ENCODE measurements at places on chromosomes 1 and 21. TPM values are rescaled to one million over a fixed set of nuclear protein-coding genes. Genes with fewer than 3 reads are reported as not detected.

Gene OR2T11
- not detected for polyA plus RNA-seq

DNA sequence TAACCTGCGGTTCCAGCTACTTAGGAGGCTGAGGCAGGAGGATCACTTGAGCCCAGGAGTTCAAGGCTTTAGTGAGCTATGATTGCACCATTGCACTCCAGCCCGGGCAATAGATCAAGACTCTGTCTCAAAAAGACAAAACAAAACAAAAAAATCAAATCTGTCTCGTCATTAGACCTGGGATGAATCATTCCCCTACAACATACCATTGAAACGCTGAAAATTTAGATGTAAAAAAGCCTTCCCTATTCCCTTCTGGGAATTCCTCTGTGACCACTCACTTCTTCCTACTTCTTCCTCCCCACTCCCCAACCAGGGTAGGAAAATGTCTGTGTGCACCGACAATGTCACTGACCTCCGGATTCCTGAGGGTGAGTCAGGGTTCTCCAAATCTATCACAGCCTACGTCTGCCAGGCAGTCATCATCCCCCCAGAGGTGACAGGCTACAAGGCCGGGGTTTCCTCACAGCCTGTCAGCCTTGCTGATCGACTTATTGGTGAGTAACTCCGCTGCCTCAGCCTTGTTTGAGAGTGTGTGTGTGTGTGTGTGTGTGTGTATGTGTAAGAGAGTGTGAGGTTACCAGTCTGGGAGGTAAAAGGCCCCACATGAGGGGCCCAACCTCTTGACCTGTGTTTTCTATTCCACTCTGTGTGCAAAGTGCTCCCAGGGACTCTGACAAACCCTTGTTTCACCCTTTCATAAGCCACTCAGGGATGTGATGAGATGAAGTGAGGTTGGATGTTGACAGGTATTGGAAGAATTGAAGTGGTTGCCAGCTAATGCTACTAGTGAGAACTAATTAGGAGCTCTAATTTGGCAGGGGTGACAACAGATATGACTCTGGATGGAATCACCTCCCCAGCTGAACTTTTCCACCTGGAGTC is 16.3 kb upstream of the SARS1 start:
- H3K27ac ChIP-seq, result no peak overlapping the region
- no peaks in the 10 kb centered on the region for H3K27me3 ChIP-seq
- no peak for DNase-seq
- H3K36me3 ChIP-seq, result no peaks in the 10 kb centered on the region
- no peaks in the 10 kb centered on the region for H3K4me1 ChIP-seq
- H3K4me3 ChIP-seq, result no peak overlapping the region

Gene SHC1
- polyA plus RNA-seq, result 22.1 TPM

Gene OTUD3
- polyA plus RNA-seq, result 1.6 TPM

DNA sequence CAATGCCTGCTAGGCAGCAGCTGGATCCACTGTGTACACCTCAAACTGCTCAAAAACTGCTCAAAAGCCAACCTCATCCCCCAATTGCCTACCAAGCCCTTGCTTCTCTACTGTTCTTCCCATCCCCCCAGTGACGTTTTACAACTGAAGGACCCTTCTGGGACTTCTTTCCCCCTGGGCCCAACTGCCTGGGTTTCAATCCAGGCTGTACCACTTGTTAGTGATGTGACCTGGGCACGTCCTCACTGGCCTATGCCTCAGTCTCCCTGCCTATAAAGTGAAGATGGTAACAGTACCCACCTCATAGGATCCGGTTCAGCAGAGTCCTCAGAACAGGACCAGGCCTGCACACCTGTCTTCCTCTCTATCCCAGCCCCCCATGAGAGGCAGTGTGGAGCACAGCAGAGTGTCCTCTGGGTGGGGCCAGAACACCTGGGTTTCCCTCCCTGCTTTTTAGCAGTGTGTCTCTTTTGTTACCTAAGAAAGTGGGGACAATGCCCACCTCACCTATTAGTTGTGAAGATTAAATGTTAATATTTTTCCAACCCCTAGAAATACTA is 1.9 kb upstream of the TEKT2 start:
- H3K4me3 ChIP-seq, result no peak overlapping the region
- no peaks in the 10 kb centered on the region for H3K4me1 ChIP-seq
- no peaks in the 10 kb centered on the region for H3K27me3 ChIP-seq
- no peak for DNase-seq
- H3K27ac ChIP-seq, result no peak overlapping the region

DNA sequence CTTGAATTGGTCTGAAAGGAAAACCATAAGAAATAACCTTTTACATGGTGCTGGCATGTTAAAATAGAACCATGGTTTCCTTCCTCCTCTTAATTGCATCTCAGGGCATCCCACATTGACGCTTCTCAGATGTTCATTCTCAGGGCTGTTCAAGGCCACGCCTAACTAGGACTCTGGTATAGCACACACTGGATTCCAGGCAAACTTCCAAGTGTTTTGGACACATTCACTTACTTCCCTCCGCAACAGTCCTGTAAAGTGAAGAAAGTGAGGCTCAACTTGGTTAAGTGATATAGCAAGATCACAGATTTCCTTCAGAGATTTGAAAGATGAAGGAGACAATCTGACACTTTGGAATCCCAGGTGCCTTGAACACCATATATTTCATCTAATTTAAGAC is 244.8 kb downstream of the DUSP10 start:
- no peaks in the 10 kb centered on the region for H3K36me3 ChIP-seq
- no peaks in the 10 kb centered on the region for H3K4me1 ChIP-seq
- no peak overlapping the region for H3K27ac ChIP-seq
- DNase-seq, result no peak
- no peak overlapping the region for H3K4me3 ChIP-seq
- no peaks in the 10 kb centered on the region for H3K27me3 ChIP-seq

Gene FAM3B
- not detected for polyA plus RNA-seq

Gene CA14
- polyA plus RNA-seq, result 0.32 TPM

Gene CELSR2
- 0.04 TPM for polyA plus RNA-seq

DNA sequence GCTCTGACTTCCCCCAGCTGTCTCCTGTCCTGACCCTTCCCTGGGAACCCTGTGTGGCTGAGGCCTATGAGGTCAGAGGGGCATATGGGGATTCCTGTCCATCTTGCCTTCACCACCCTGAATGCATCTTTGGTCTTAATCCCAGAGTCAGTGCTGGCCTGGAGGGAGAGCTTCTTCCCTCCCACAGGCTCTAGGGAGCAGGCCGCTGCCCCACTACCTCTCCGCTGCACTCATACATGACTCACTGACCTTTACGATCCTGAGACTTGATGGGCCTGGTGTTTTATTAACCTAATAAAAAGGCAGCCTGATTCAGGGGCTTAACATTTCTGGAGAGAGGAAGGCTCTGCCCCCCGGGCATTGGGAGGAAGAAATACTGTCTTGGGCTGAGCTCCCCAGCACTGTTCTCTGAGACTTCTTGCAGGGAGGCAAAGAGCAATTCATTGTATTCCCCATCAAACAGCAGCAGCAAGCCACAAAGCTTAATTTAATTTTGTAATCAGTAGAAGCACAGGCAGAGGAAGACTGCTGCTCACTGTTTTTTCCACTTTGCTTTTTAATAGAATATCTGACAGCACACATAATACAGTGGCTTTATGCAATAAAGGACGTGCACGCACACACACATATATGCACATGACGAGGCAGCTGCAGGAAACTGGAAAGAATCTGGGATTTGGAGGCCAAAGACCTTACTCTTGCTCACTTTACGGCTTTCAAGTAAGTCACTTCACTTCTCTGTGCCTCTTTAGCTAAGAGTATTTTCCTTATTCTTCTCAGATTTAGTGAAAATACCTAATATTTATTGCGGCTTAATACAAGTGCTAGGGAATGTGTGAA is 89.2 kb upstream of the GRIK3 start:
- DNase-seq, result no peak
- no peak overlapping the region for H3K27ac ChIP-seq
- no peak overlapping the region for H3K4me3 ChIP-seq
- no peaks in the 10 kb centered on the region for H3K36me3 ChIP-seq
- no peaks in the 10 kb centered on the region for H3K4me1 ChIP-seq

- DNase-seq, result no peak
- peaks cover 2% of the 10 kb centered on the region for H3K36me3 ChIP-seq
- H3K27me3 ChIP-seq, result no peaks in the 10 kb centered on the region
- peaks cover 56% of the 10 kb centered on the region for H3K4me1 ChIP-seq
Observed at GRCh38 chr1:39268906-39269305, 64.4 kb downstream of the MACF1 start.

Gene PRRC2C
- polyA plus RNA-seq, result 128 TPM

GRCh38 chr1:116717318-116717717 is 36.9 kb upstream of the CD2 start:
- H3K4me1 ChIP-seq, result no peaks in the 10 kb centered on the region
- no peaks in the 10 kb centered on the region for H3K27me3 ChIP-seq
- no peaks in the 10 kb centered on the region for H3K36me3 ChIP-seq
- no peak overlapping the region for H3K27ac ChIP-seq
- DNase-seq, result no peak

- H3K27me3 ChIP-seq, result no peaks in the 10 kb centered on the region
- no peak overlapping the region for H3K4me3 ChIP-seq
- no peak overlapping the region for H3K27ac ChIP-seq
Observed at GRCh38 chr1:101187297-101187696, 49.5 kb upstream of the S1PR1 start.

Gene OLFML3
- not detected for polyA plus RNA-seq

DNA sequence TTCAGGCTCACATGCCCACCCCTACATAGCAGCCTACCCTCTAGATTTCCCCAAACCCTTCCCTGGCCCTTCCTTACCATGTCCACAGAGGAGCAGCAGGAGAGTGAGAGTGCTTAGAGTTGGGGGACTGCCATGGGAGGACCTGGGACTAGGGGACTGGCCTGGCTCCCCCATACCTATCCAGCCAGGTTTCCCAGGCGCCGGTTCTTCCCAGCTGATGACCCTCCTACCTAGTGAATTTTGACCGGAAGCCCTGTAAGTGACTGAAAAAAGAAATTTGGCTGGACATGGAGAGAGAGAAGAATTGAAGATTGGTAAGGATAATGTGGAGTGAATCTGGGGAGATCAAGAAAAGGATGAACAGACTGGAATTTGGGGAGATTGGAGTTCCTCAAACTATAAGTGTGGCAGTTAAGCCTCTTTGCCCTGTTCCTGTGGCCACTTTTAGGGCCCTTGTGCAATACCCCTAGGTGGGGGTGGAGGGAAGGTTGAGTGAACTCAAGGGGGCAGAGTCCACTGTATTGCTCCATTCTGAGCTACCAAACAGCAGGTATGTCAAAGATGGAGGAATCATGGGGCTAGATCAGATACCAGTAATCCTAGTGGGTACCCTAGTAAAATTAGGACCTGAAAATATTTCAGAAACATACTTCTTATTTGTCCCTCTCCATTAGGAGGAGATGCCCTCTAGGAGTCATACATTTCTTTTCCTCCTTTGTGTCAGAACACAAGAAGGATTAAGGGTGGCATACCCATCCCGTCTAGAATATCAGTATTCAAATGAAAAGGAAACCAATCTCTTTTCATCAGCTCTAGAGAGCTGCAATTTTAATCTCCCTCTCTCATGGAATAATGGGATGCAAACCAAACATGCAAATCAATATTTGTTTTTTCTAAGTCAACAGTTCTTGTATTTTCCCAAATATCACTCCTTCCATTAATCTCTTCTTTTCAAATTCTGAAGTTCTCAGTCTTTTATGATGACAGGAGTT is 1.2 kb downstream of the HJV start:
- no peak overlapping the region for H3K4me3 ChIP-seq
- no peaks in the 10 kb centered on the region for H3K4me1 ChIP-seq
- no peak overlapping the region for H3K27ac ChIP-seq
- peaks cover 9% of the 10 kb centered on the region for H3K27me3 ChIP-seq

GRCh38 chr21:7917729-7918128 is 2603.7 kb upstream of the TPTE start:
- no peaks in the 10 kb centered on the region for H3K4me1 ChIP-seq
- no peak overlapping the region for H3K27ac ChIP-seq
- no peak for DNase-seq
- no peaks in the 10 kb centered on the region for H3K27me3 ChIP-seq
- H3K4me3 ChIP-seq, result no peak overlapping the region
- no peaks in the 10 kb centered on the region for H3K36me3 ChIP-seq

- H3K36me3 ChIP-seq, result no peaks in the 10 kb centered on the region
- no peak overlapping the region for H3K4me3 ChIP-seq
- no peak overlapping the region for H3K27ac ChIP-seq
- no peak for DNase-seq
- H3K27me3 ChIP-seq, result no peaks in the 10 kb centered on the region
Observed at GRCh38 chr1:65658122-65658521, 134.6 kb upstream of the PDE4B start.

Gene ZBTB8A
- polyA plus RNA-seq, result 5.1 TPM

Gene PAX7
- not detected for polyA plus RNA-seq

DNA sequence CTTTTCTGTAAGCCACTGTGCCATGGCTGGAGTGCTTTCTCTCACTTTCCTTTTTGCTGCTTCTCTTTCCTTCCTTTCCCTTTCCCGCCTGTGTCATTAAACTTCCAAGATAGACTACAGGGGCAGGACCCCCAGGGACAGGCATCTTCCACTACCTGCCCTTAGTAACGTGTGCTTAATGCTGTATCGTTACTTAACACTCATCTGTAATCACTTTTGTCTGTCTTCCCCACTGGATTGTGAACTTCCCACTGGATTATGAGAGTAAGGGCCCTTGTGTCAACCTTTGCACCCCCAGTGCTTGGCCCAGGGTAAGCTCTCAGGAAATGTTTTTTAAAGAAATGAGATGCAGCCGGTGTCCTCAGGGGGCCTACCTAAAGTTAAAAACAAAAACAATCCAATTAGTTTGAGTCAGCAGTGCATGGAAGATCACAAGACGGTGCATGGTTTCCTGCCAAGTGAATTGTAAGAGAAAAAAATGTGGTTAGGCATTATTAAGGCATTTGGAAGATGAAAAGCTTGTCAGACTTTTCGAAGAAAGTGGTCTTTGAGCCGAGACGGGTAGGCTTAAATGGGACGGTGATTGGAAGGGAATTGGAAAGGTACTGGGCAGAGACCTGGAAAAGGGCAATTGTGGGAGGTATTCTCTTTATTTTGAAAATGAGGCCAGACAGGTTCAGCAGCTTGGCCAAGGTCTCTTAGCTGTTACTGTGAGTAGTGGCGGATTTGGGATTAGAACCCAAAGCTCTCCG is 958 bp downstream of the LYPLAL1 start:
- H3K27me3 ChIP-seq, result no peaks in the 10 kb centered on the region
- H3K27ac ChIP-seq, result peak overlapping the region; percentile 93
- H3K4me3 ChIP-seq, result peak overlapping the region; percentile 93
- no peaks in the 10 kb centered on the region for H3K36me3 ChIP-seq
